ENCODE measurements at places on chromosomes 7 and 10.
A peak's percentile ranks its signal among the peaks of the same experiment; 100 is the strongest.

DNA sequence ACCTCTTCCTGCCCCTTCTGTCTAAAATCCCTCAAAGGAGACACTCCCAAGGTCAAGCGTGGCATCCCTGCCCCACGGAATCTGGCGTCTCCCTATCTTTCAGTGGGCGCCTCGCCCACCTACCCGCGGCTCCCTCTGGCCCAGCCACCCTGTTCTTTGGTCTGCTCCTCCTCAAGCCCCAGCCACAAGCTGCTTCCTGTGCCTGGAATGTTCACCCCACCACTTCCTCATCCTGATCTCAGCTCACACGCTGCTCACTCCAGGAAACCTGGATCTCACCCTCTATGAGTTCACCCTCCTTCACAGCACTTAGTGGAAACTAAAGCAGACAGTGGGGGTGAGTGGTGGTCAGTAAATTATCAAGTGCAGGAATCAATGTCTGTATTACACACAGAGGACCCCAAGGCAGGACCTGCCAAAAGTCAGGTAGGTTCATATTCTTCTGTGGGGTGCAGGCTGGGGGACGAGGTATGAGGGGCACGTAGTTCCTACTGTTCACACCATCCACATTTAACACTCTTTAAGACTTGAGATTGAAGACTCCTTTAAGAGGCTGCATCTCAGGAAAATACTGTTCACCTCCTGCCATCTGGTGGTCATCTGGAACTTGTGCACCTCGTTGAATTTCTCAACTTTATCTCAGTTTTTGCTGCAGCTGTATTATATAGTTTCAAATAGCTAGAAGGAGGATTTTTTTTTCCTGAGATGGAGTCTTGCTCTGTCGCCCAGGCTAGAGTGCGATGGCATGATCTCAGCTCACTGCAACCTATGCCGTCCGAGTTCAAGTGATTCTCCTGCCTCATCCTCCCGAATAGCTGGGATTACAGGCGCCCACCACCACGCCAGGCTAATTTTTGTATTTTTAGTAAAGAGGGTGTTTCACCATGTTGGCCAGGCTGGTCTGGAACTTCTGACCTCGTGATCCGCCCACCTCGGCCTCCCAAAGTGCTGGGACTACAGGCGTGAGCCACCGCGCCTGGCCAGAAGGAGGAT lies 166.6 kb downstream of the ARHGAP21 start:
- H3K4me1 ChIP-seq: 0 out of 2 replicates have a peak, but pooled peaks cover 2% of the 10 kb centered on the region
- H3K4me3 ChIP-seq: no peak overlapping the region
- H3K36me3 ChIP-seq: no peaks in the 10 kb centered on the region
- no peaks in the 10 kb centered on the region for H3K27me3 ChIP-seq
- no peak overlapping the region for H3K27ac ChIP-seq

DNA sequence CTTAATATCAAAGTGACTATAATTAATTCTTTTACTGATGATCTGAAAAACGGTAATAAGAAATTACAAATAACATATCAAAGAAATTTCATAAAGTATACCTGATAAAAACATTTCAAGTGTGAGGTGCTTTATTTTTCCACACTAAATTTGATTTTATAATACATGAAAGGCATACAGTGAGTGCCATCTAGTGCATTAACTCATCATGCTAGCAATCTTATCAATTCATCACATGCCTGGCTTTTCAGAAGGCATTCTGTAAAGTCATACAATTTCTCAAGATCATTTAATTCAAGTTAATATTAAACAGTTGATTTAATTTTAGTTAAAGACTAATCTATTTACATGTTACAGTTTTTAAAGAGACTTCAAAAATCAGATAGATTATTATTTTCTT lies 1020.9 kb downstream of the GATA3 start:
- H3K27me3 ChIP-seq: no peaks in the 10 kb centered on the region
- no peak overlapping the region for H3K4me3 ChIP-seq
- no peaks in the 10 kb centered on the region for H3K4me1 ChIP-seq

GRCh38 chr7:72465521-72465920 lies 53.4 kb upstream of the CALN1 start:
- no peak overlapping the region for H3K27ac ChIP-seq
- no peaks in the 10 kb centered on the region for H3K4me1 ChIP-seq
- no peaks in the 10 kb centered on the region for H3K27me3 ChIP-seq
- no peaks in the 10 kb centered on the region for H3K36me3 ChIP-seq

- H3K4me1 ChIP-seq: peaks cover 38% of the 10 kb centered on the region
- no peaks in the 10 kb centered on the region for H3K36me3 ChIP-seq
- H3K27ac ChIP-seq: peak overlapping the region; percentile 88
- no peaks in the 10 kb centered on the region for H3K27me3 ChIP-seq
- DNase-seq: no peak
These were observed 15.8 kb upstream of the TRIM8 start for GRCh38 chr10:102628451-102628911.

Measured in Caco-2 (cell line).